ENCODE measurements at places on chromosomes 1 and 21. TPM values are rescaled to one million over a fixed set of nuclear protein-coding genes. Genes with fewer than 3 reads are reported as not detected.

Gene KLF18
- not detected for total RNA-seq

Gene MCOLN2
- total RNA-seq = 0.88 TPM

Gene VASH2
- total RNA-seq = 2.1 TPM

Gene VCAM1
- 511 TPM for total RNA-seq

Gene TENT5C
- 0.36 TPM for total RNA-seq

Gene LCE1E
- not detected for total RNA-seq

Gene WNT9A
- total RNA-seq = 0.36 TPM

All from osteoblast (primary cell).